ENCODE measurements at places on chromosomes 12 and 14.
A peak's percentile ranks its signal among the peaks of the same experiment; 100 is the strongest.

DNA sequence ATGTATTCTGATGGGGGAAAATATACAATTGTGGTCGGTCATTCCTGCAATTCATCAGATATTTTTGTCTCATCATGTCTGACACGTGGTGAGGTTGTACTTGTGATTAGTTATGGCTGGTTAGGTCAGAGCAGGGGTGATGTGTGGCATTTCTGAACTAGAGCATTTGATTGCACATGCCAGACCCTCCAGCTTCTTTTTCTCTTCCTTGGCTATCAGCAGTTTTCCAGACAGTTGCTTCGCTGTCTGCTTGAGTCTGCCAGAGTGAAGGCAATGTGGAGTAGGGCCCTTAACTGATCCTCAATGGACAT is 25.9 kb downstream of the TMEM117 start:
- DNase-seq, result no peak

GRCh38 chr14:80475074-80475473 is 263.8 kb upstream of the DIO2 start:
- no peak for DNase-seq

DNA sequence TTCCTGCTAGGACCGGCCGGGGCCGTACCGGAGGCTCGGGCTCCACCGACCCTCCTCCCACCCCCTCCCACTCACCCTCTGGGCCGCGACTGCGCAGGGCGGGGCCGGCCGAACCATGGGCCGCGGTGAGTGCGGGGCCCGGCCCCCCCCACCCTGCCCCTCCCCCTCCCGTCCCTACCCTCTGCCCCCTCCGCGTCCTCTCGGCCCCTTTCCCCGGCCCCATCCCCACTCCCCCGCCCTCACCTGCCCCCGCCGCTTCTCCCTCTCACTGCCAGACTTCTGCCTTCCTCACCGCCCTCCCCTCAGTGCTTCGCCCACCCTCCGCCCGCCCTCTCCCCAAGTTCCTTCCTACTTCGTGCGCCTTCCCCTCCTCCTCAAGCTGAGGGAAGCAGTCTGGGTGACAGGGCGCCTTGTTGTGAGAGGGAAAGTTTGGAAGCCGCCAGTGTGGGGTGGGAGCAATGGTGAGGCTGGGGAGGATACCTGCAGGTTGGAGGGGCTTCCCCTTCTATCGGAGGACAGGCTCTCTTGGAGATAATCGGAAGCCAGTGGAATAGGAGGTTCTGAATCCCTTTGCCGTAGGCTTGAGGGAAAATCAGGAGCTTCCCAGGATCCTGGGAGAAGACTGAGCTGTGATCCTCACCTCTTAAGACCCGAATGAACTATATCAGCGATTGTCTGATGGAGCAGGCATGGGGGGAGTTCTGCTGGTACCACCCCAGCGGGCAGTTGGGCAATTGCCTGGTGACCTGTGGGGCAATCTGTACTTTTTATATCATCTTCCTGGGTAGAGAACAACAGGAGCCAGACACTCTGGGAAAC is 472 bp downstream of the MBD6 start:
- DNase-seq, result no peak

DNA sequence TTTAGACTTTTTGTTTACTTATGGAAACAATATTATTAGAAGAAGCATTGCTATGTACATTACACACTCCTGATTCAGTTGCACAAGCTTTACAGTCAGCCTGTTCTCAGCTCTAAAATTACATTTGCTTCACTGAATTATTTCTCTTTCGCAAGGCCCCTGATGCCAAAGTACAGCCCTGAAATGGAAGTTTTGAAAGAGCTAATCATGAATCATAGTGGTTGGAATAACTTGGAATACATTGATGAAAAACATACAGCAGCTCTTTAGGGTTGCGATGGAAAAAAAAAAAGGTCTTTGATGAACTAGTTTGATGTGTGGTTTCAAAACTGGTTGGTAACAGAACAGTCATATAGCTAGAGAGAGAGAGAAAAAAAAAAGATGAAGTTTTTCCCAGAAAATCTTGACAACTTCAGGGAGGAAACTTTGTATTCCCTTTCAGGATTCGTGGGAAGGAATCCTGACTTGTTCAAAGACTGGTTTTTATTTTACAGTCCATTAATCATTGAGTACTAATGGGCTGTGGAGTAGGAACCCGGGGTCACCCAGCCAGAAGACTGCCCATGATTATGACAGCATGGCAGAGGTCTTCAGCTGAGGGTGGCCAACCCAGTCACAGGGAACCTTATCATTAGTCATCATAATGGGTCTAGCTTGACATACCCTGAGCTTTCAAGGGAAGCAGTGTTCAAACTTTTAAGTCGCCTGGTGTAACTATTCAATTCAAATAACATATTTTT is 460.1 kb downstream of the NAV3 start:
- DNase-seq, result no peak

- DNase-seq, result no peak
Observed at GRCh38 chr12:52924764-52925716, 20.2 kb upstream of the KRT8 start.

- DNase-seq, result no peak
Observed at GRCh38 chr12:79454338-79454843, 236.4 kb downstream of the PAWR start.

GRCh38 chr14:52269100-52269499 is 1.6 kb downstream of the PTGDR start:
- no peak for DNase-seq

DNA sequence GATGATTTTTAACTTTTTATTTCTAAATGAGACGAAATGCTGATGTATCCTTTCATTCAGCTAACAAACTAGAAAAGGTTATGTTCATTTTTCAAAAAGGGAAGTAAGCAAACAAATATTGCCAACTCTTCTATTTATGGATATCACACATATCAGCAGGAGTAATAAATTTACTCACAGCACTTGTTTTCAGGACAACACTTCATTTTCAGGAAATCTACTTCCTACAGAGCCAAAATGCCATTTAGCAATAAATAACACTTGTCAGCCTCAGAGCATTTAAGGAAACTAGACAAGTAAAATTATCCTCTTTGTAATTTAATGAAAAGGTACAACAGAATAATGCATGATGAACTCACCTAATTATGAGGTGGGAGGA is 139.6 kb downstream of the HMGA2 start:
- no peak for DNase-seq

DNA sequence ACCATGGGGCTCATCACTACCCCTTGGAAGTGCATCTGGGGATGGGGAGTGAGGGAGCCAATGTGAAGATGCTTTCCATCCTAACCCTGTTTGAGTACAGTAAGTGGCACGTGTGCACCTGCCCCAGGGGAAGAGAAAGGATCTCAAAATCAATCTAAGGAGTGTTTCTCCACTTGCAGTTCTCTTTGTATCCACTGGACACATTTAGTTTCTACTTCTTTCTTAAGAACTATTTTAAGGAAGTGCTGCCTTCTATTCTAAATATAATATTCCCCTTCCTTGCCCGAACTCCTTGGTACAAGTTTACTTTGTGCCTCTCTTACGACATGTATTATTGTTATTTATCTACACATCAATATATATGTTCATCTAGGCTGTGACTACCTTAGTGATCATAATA is 73.8 kb downstream of the TTC6 start:
- no peak for DNase-seq

- no peak for DNase-seq
Observed at GRCh38 chr12:27635349-27635972, 60.8 kb upstream of the REP15 start.

GRCh38 chr14:58104808-58105207 is 47.2 kb downstream of the ARMH4 start:
- DNase-seq, result no peak

DNA sequence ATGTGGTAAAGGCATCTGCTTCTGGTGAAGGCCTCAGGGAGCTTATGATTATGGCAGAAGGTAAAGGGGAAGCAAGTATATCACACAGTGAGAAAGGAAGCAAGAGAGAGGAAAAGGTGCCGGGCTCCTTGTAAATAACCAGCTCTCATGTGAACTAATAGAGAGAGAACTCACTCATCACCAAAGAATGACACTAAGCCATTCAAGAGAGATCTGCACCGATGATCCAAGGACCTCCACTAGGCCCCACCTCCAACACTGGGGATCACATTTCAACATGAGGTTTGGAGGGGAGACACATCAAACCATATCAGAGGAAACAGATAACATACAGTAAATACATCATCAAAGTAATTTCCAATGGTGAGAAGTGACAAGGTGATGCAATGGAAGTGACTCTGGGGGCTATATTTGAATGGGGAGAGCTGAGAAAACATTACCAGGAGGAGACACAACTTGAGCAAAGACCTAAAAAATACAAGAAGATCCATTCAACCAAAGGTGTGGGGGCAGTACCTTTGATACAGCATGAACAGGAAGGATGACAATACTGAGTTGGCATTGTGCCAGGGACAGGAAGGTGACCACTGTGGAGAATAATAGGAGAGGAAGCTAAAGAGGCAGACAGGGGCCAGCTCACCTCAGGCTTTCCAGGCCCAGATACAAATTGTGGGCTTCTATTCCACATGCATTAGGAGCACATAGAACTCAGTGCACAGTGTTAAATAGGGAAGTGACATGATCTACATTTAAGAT is 134.4 kb upstream of the GRIP1 start:
- DNase-seq, result no peak

DNA sequence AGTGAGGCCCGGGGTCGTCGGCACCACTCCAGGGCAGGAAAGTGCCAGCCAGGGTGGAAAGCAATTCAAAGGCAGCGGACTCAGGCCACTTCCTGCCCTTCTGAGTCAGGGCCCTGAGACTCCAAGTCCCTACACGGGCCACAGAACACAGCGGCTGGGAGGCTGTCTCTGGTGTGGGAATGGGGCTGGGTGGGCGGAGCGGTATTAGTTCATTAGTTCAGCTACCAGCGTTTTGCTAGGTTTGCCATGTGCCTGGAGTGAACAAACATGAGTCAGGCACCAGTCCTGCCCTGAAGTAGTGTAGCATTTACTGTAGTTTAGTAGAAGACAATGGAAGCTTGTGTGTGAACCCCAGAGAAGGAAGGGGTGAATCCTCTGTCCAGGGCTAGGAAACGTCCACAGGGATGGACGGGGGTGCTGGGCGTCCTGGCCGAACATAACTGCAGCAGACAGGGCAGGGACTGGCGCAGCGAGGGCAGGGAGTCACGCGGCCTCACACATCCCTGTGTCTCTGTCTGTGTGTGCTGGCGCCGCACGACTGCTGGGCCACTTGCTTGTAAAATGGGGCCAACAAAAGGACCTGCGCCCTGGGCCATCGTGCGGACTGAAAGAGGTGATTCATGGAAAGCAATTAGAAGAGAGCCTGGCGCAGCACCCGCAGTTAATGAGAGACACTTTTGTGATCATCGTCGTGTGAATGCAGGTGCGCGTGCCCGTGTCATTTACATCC is 186.4 kb upstream of the PRMT8 start:
- no peak for DNase-seq

GRCh38 chr14:101131451-101131916 is 228.0 kb upstream of the RTL1 start:
- DNase-seq, result no peak

DNA sequence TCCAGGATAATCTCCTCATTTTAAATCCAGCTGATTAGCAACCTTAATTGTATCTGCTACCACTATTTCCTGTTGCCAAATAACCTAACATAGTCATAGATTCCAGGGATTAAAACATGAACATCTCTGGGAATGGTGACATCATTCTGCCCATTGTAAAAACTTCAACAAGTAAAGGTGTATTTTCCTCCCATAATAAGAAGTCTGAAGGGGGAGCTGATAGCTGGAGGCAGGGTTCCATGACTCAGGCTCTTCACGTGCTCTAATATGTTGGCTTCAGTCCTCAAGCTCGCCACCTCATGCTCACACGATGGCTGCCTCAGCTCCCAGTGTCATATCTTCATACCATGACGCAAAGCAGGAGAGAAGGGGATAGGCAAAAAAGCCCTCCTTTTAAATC is 172.0 kb upstream of the VASH1 start:
- DNase-seq, result no peak

DNA sequence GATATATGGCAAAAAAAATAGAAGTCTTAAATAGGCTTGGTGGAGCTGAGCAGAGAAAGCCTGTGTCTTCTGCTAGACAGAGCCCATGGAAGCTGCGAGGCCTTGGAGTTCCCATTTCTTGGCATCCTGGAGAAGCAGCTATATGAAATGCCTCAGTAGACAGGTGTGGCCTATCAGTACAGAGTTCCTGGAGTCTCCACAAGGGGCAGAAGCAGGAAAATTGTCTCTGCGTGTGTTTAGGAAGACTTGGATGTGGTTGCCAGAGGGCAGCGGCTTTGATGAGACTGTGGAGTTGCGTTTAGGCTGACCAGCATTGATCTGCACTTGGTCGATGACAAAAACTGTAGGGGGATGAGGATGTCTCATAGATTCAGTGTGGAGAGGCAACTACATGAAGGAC is 334.5 kb upstream of the SEL1L start:
- DNase-seq, result no peak

- no peak for DNase-seq
Observed at GRCh38 chr12:15932971-15933370, 21.8 kb downstream of the DERA start.

- DNase-seq, result no peak
Observed at GRCh38 chr14:84922370-84922769, 607.6 kb upstream of the FLRT2 start.

DNA sequence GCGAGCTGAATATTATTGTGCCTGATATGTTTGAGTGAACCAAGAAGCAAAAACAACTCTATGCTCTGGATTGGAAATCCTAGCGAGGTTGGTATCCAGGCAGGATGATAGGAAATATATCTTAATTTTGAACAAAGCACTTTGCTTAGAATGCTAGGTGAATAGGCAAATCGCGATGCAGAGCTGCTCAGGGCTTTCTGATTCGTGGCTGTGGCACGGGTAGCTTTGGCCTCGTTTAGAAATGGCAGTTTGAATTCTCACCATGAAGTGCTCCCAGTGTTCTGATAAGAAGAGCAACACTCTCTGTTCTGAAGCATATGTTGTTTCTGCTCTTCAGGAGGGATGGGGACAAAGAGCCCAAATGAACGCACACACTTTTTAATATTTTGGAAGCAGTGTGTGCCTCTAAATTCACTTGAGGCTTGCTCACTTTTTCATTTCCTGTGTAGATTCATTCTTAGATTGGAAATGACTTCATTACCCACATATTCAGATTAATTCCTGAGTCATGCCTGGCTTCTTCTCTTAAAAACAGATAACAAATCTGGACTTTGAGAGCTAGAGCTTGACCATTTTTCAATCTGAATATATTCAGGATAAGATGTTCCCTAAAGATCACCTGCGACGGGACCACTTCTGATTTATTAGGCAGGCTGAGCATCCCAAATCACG is 200.9 kb downstream of the RPAP3 start:
- DNase-seq, result no peak

GRCh38 chr14:93155667-93156066 is 29.0 kb downstream of the MOAP1 start:
- no peak for DNase-seq

- DNase-seq, result no peak
Observed at GRCh38 chr14:64502887-64503433, 678 bp downstream of the ZBTB25 start.

GRCh38 chr12:113472191-113473121 is 785 bp upstream of the LHX5 start:
- DNase-seq, result no peak

DNA sequence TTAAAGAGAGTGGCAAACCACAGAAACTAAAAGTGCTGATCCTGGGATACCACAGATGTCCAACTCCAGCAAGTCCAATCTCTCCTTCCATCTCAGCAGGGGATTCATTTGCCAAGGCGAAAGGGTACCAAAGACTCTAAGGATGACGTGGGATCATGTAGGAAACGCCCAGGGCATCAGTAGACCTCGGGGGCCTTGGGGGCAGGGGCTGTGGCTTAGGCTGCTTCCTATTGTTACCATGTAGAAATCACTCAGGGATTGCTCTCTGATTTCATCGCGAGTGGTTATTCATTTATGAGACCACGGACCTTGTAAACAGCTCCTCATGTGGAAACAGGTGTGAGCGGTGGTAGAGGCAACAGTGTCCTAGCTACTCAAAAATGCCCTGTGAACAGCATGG is 149.3 kb upstream of the FKBP4 start:
- DNase-seq, result no peak

GRCh38 chr12:107515446-107515958 is 170.1 kb upstream of the PWP1 start:
- peak; percentile 13 for DNase-seq
